Osteocyte (in vitro differentiated cells): ENCODE measurements at places on chromosomes 12 and 14. TPM values are rescaled to one million over a fixed set of nuclear protein-coding genes. Genes with fewer than 3 reads are reported as not detected.

Gene CLSTN3
- 12.0 and 14.4 TPM in 2 replicates for total RNA-seq

Gene TAS2R9
- 0.34 TPM in 1 of 2 replicates, not detected in the other for total RNA-seq

Gene CREBL2
- total RNA-seq: 15.1 and 16.3 TPM in 2 replicates

Gene GPR33
- total RNA-seq: not detected in 2 replicates

Gene SERPINA3
- 1.2 and 1.6 TPM in 2 replicates for total RNA-seq

Gene IL26
- total RNA-seq: 0.34 TPM in 1 of 2 replicates, not detected in the other

Gene PCBP2
- total RNA-seq: 984 and 1,015 TPM in 2 replicates

Gene BDKRB2
- total RNA-seq: 0.31 and 0.40 TPM in 2 replicates

Gene FITM1
- 0.63 and 0.73 TPM in 2 replicates for total RNA-seq

Gene KLRC3
- 4.9 and 6.7 TPM in 2 replicates for total RNA-seq

Gene MRPL51
- 172 TPM in 2 replicates for total RNA-seq

Gene KRT74
- total RNA-seq: not detected in 2 replicates

Gene RD3L
- total RNA-seq: not detected in 2 replicates

Gene SLC22A17
- total RNA-seq: 36.4 and 42.7 TPM in 2 replicates

Gene HCAR3
- total RNA-seq: not detected in 2 replicates

Gene C1R
- 35.1 and 38.4 TPM in 2 replicates for total RNA-seq

Gene PTGDR
- total RNA-seq: not detected in 2 replicates

Gene CKB
- total RNA-seq: 25.4 and 31.4 TPM in 2 replicates
